NCI-H1105 (cell line): ENCODE measurements at places on chromosomes 13 and 19.
A peak's percentile ranks its signal among the peaks of the same experiment; 100 is the strongest.

DNA sequence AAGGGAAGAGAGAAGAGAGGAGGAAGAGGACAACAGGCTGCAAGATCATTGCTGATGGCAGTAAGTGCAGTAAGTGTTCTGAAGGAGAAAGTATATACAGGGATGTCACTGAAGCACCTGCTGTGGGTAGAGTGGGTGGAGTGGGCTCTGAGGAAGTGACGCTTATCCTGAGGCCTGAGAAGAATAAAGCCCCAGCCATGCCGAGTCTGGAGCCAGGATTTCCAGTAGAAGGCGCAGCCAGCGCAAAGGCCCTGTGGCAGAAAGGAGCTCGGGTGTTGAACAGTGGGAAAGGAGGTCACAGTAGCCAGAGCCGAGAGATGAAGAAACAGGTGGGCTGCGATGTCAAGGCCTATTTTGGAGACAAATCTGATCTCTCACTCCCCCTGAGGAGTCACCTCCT is 31.8 kb upstream of the ADGRE5 start:
- no peak for DNase-seq

- DNase-seq = no peak
These were observed 1.4 kb upstream of the OR7G3 start for GRCh38 chr19:9128171-9128570.

GRCh38 chr13:28245465-28245864 is 107.1 kb downstream of the PAN3 start:
- DNase-seq = no peak

DNA sequence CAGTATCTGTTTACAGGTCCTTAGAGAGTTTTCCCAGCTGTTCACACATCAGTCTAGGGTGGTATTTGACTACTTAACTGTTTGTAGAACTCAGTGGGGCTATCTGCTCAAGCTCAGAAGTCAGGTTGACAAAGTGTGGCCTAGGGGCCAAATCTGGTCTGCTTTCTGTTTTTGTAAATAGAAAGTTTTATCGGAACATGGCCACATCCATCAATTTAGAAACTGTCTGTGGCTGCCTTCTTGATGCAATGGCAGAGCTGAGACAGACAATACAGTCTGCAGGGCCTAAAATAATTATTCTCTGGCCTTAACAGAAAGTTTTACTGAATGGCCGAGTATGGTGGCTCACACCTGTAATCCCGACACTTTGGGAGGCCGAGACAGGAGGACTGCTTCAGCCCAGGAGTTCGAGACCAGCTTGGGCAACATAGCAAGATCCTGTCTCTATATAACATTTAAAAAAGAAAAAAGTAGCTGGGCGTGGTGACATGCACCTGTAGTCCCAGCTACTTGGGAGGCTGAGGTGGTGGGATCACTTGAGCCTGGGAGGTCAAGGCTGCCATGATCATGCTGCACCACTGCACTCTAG is 2.4 kb downstream of the SMG9 start:
- no peak for DNase-seq

- peak; percentile 34 for DNase-seq
These were observed 24.3 kb downstream of the ARL11 start for GRCh38 chr13:49652355-49653305.

- no peak for DNase-seq
These were observed 41.0 kb downstream of the MLLT1 start for GRCh38 chr19:6238643-6239281.

DNA sequence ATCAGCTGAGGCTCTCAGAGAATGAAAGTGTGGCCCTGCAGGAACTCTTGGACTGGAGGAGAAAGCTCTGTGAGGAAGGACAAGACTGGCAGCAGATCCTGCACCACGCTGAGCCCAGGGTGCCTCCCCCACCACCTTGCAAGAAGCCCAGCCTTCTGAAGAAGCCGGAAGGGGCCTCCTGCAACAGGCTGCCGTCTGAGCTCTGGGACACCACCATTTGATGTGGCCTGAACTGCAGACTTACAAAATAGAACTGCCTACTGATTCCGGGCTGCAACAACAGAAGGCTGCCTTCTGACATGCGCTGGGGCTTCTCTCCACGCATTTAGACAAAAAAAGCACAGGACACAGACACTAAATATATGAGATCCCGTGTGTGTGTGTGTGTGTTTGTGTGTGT is 577.2 kb downstream of the MYO16 start:
- no peak for DNase-seq

GRCh38 chr19:3736106-3736724 is 25.3 kb downstream of the APBA3 start:
- no peak for DNase-seq

- DNase-seq = no peak
These were observed 207.9 kb upstream of the CSNK1A1L start for GRCh38 chr13:37313372-37313771.
